HS-27A (cell line): ENCODE measurements at places on chromosomes 2 and 18.
A peak's percentile ranks its signal among the peaks of the same experiment; 100 is the strongest.

DNA sequence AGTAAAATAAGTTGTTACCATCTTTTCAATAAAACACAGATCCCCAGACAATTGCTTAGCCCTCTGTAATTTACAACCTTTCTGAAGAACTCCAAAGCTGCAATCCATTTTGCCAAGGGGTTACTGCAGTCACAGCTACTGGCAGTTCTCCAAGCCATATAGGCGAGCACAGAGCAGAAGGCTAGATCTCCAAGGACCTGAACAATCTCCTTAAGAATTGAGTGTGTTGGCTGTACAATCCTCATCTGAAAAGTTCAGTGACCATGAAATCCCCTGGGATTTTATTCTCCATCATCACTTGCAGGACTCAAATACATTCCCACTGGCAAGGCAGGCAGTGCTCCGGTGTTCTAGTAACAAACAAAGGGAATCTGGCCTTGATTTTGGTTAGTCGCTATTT is 103.9 kb upstream of the LRP1B start:
- no peak for DNase-seq

- no peak for DNase-seq
These were observed 39.8 kb downstream of the PPP4R1 start for GRCh38 chr18:9574473-9575115.

DNA sequence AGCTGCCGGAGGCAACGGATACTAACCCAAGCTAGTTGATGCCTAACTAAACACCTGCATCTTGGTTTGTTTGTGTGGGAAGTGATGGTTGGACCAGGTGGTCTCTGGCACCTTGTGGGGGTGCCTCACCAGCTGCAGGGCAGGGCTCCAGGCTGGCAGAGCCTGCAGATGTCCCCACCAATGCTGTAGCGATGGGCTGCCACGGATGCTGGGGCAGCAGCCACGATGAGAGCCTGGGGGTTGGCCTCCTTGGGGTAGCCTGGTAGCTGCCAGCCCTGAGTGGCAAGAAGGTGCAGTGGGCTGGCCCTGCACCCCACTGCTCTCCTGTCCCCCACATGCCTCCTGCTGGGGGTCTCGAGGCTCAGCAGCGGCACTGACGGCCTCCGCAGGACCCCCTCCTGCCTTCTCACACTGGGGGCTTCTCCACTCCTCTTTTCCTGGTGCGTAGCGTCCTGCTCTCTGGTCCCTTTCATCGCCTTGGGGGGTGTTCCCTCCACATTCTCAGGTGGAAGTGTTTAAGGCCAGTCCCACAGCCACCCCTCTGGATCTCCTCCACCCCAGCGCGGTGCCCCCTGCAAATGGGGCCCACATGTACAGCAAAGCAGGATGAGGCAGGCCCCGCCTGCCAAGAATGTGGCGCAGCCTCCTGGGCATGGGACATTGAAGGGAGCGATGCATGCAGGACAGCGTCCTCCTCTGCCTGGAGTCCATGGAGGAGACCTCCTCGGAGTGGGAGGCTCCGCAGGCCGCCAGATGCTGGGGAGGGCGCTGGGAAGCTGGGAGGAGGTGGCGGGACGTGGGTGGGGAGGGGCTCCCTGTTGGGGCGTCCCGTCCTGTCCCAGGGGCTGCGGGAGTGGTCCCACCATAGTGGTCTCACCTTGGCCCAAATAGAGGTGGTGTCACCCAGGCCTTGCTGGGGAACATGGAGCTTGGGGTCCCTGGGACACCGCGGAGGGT is 173.1 kb downstream of the ASB1 start:
- no peak for DNase-seq

DNA sequence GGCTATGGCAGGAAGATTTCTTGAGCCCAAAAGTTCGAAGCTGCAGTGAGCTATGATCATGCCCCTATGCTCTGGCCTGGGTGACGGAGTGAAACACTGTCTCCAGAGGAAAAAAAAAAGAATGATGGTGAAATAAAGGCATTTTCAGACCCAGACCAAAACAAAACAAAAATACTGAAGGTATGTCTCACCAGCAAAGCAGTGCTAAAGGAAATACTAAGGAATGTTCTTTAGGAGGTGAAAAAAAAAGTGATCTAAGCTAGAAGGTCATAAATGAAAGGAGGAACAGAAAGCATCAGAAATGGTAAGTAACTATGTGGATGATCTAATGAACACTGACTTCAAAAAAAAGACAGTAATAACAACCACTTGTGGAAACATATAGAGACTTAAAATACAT is 18.7 kb downstream of the SS18 start:
- DNase-seq = no peak

DNA sequence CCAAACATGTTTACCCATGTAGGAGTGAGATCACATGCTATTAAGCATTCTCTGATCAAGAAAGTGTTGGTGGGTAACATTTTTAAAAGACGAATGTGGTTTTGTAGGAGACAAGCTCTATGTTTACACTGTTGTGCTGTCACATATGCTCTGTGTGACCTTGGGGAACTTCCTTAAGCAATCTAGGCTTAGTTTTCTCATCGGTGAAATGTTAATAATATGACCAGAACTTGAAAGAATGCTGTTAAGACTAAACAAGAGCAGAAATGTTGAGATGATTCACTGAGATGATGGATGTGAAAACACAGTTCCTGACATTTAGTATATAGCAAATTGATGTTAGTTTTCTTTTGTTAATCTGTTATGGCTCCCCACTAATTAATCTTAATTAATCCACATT is 860.9 kb upstream of the CNTNAP5 start:
- DNase-seq = no peak

GRCh38 chr2:226077841-226078240 is 678.3 kb downstream of the NYAP2 start:
- no peak for DNase-seq

- DNase-seq = no peak
These were observed at the start of gene CBLN2 for GRCh38 chr18:72544092-72544886. CBLN2 (minus strand) TSS chr18:72544342; CDS start chr18:72542160, 2,182 bp downstream.

- DNase-seq = peak; percentile 64
These were observed 144.6 kb upstream of the SPRED2 start for GRCh38 chr2:65576861-65577601.

DNA sequence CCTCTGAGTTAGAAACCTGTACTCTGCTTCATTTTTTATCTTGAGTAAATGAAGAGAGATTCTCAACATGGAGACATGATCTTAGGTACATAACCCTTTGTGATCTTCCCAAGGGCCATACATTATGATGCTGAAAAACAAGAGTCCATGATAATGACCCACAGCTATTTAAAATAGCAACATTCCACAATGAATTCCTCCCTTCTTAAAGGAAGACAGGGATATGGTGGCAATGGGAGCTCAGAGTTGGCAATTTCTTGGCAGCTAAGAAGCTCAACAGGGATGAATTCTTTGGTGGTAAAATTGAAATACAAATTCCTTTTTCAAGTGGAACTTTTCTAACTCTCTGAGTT is 638.5 kb downstream of the CNTNAP5 start:
- no peak for DNase-seq

GRCh38 chr2:97656905-97657587 is 6.8 kb downstream of the ACTR1B start:
- DNase-seq = no peak

DNA sequence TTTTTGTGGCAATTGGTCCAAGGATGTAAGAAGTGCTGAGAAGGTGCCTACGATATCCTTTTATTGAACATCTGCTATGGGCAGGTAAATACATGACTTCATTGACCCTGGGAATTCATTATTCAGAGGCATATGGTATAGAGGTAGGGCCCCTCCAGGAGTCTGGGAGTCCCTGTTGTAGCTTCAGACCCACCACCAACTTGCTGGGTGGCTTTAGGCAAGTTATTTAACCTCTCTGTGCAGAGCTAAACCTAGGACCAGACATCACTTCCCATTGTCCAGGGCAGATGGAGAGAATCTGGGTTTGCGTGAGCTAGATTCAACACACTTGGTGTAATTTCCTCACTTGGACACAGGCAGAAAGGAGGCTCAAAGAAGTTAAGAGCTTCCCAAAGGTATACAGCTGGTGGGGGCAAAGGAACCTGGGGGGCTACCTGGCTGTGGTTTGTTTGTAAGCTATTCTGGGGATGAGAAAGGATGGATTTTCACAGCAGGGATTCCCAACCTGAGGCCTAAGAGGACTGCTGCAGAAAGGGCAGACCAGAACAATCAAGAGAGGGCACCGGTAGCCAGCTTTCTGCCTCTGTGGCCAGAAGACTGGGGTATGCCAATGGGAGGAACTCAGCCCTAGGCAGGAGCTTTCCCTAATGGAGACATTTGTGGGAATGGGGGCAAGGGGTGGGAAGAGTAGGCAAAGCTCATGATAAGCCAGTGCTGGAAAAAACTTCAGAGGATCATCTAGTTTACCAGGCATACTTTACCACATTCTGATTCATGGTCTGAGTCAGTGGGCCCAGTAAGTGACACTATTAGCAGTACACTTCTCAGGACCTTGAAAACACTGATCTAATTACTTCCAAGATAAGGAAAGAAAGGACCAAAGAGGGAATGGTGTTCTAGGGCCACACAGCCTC is 102.7 kb upstream of the SMAD2 start:
- no peak for DNase-seq

DNA sequence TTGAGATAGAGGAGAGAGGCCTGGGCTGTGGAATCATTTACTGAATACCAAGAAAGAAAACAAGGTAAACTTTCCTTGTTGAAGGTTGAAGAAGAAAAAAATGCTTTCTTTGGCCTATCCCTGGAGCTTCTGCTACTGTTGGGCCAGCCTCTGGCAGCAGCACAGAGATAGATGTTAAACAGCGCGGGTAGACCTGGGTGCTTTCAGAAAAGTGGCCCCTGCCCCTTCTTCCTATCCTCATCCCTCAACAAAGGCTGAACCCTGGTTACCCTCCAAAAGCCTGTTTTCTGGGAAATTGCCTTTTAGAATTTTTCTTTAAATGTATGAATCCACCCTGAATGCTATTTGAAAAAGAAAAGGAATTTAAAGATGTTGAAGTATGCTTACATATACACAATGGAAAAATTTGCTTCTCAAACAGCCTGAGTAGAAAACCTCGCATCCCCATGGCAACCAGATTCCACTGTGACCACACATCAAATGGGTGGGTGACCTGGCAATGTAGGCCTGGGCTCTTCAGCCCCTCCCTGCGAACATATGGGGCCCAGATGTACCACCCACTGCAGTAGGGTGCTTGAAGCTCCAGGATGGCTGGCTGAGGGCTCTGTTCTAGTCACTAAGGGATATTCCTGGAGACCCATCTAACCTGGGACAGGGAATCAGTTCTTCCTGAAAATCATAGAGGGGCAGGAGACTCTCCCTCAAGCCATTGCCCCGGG is 23.4 kb upstream of the CHRNA1 start:
- peak; percentile 93 for DNase-seq

DNA sequence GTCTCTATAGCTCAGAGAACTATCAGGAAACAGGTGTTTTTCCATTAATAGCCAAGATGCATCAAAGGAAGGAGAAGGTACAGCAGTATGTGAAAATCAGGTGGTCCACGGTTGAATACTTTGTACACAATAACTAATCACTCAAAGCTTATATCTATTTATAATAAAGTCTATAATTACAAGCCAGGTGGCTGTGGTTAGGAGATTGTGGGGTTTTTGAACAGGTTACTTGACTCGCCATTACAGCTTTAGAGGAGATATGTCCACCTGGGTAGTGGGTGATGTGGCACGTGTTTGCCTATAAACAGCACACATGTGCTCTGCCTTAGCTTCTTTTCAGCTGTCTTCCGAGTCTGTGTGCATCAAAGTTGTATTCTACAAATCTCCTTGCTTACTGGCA is 892.2 kb upstream of the ZEB2 start:
- DNase-seq = no peak

DNA sequence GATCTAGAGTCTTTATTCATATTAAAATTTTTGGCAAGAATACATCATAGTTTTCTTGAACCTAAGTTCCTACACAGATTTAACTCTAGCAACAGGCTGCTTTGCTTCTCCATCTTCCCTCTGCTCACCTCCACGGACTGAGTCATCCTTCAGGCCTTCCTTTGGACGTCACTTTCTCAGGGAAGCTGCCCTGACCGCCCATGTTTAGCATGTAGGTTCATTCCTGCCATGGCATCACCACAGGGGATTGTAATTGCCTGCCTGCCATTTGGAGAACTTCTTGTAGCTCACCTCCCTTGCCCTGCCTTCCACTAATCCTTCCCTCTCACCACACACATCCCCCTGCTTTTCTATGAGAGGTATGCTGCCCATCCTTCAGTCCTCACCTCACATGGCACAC is 43.9 kb upstream of the B3GNT2 start:
- no peak for DNase-seq

GRCh38 chr2:28251337-28251736 is 141.3 kb upstream of the FOSL2 start:
- DNase-seq = no peak

GRCh38 chr2:205837663-205838062 is 155.4 kb downstream of the NRP2 start:
- no peak for DNase-seq
